ENCODE measurements at places on chromosomes 6 and 20. TPM values are rescaled to one million over a fixed set of nuclear protein-coding genes. Genes with fewer than 3 reads are reported as not detected.

DNA sequence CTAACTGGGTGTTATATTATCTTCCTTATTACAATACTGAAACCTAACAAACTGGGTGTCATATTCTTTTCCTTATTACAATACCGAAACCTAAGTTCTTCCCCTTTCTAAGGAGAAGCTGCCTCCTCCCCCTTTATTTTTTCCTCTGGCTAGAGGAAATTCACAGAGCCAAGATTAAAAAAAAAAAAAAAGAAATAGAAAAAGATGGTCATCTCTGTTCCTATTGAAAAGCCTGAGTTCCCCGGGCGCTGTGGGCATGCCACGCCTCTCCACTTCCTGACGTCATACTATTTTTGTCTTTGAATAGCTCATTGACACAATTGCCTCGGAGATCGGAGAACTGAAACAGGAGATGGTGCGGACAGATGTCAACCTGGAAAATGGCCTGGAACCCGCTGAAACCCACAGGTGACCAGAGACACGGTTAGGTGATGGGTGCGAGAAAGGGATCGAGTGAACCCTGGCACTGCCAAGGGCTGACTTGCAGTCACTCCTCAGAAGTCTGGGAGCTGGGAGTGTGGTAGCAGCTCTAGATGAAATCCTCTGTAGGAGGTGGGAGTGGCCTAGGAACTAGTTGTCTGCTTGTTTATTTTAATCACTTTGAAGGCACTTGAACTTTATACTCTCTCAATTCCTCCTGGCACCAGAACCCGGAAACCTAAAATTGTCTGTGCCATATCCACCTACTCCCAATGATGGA is 82.2 kb upstream of the NAA20 start:
- no peak for DNase-seq

DNA sequence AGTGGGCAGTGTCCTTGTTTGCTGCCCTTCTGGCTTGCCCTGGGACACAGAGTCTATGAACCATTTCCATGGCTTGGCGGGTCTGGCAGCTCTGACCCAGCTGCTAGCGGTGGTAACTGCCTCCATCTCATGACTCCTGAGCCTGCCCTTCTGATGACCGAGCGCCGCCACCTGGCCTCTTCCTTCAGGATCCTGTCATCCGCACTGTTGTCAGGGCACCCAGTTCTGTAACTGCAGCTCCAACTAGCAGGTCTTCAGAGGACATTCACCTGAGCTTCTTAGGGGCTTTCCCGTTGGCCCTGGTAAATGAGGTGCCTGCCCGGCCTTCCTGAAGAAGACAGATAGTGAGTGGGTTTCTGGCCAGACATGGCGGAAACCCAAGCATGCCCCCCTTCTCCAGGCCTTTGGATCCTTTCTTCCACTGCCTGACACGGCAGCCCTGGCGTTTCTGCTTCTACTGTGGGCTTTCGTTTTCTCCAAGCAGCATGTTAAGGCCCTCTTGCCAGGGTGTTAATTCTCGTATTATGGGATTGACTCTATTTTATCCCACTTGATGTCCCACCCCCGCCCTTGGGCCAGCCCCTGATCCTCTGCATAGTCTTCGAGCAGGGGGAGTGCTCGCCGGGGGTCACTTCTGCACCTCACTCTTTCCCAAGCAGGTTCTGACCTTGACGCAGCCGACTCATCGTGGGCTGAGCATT is 24.7 kb downstream of the PACSIN1 start:
- no peak for DNase-seq

DNA sequence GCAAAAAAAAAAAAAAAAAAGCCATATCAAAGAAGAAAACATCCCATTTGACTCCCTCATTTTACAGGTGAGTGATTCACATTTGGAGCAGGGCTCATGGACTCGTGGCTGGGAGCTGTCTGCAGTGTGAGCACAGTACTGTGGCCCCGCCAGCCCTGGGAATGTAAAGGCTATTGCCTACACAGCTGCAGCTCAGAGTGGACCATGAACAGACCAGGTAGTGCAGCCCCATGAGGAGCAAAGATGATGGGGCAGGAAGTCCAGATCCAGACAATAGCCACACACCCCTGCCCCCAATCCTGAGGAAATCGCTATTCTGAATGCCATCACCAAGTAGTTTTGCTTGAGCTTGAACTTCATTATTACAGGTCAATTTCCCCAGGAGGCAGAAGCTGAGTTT is 55.4 kb downstream of the LINC00237 start:
- no peak for DNase-seq

DNA sequence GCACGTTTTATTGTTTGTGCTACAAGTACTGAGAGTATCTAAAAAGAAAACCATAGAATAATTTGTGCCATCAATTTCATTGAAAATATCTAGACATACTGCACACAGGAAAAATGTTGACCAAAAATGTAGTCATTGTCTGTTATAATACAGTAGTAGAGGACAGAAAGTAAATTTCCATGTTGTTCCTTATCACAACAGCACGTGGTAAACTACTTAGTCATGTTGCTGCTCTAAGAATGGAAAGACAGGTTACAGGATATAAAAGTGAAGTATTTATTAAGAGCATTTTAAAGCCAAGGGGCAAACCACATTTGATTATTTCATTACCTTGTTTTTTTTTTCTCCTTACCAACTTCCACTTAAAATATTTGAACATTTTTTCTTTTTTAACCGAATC is 89.0 kb upstream of the CEP85L start:
- DNase-seq: no peak

GRCh38 chr6:67200626-67201403 is 1434.3 kb upstream of the ADGRB3 start:
- DNase-seq: no peak

GRCh38 chr20:24033151-24033550 is 44.6 kb upstream of the GGTLC1 start:
- DNase-seq: no peak

- DNase-seq: no peak
Measured at GRCh38 chr6:2230659-2231277, 14.6 kb downstream of the GMDS start.

GRCh38 chr6:35476004-35476403 is 7.8 kb downstream of the RPL10A start:
- DNase-seq: no peak

Gene KIF16B
- 4.8 TPM for total RNA-seq

- no peak for DNase-seq
Measured at GRCh38 chr20:13276945-13277541, 56.0 kb downstream of the ISM1 start.

DNA sequence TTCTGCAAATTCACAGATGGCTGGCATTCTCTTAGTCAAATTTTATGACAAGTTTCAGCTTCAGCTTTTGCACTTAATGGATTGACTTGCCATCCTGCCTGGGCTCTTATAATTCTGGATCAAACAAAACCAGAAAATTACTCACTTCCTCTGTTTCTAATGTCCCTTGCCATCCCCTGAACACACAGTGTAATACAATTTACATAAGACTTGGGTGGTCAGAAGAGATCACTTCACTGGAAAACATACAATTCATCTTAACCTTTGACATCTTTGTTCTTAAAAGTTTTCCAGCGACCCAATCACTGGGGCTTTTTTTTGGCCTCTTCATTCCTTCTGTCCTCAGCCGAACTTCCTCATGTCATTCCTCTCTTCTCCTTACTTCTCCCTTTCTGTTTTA is 199.0 kb downstream of the ARHGAP18 start:
- no peak for DNase-seq

Gene PRKN
- total RNA-seq: 0.05 TPM

DNA sequence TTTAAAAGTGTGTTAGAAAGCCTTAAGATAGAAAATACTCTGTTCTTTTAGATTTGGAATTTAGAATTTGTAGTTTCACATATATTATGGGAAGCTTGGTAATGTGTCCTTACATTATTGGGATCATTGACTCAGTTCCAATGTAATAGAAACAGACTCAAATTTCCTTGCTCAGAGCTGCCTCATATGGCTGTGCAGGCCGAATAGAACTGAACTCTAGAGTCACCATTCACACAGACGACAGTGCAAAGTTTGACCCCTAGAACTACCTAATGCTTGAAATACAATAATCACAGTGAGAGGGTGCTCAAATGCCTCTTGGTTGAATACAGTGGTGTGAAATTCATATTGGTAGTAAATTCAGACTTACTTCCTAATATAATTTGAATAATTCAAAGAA is 482.7 kb upstream of the CITED2 start:
- DNase-seq: no peak

GRCh38 chr6:12090714-12091113 is 78.6 kb downstream of the HIVEP1 start:
- no peak for DNase-seq

GRCh38 chr6:4814212-4814611 is 38.0 kb downstream of the CDYL start:
- DNase-seq: no peak

DNA sequence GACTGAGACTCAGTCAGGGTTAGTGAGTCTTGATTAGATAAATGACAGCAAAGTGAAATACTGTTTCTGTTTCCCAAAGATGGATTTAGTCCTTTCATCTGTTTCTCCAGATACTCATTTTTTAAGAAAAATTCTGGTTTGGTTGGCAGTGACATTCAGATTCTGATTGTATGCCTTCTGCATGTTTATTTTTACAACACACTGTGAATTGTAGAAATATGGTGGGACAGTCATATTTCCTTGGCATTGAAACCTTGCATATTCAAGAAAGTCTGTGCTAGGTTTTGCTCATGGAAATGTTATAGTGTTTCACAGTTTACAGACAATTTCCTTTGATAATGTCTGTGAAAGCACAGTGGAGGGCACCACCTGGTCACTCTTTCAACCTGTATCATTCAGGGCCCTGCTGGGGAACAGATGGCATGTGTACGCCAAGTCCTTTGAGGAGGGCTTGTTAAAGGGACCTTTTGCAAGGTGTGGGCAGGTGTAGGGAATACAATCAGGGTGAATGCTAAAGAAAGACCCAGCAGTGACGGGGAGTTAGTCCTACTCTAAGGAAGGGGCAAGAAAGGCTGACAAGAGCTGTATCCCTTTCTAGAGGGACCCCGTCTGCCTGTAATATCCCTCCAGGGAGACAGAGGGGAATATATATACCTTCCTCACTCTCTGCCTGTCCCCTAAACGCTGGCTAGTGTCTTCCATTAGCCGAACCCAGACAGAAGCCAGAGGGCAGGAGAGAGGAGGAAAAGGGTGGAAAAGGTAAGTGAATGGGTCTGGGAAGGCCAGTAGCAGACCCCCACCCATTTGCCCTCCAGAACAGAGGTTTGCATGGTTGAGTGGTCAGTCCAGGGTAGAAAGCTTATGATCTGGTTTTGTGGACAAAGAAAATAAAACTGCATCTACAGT is 10.2 kb downstream of the PLCB4 start:
- DNase-seq: no peak

GRCh38 chr6:29490055-29490454 is 2.3 kb upstream of the MAS1L start:
- no peak for DNase-seq

DNA sequence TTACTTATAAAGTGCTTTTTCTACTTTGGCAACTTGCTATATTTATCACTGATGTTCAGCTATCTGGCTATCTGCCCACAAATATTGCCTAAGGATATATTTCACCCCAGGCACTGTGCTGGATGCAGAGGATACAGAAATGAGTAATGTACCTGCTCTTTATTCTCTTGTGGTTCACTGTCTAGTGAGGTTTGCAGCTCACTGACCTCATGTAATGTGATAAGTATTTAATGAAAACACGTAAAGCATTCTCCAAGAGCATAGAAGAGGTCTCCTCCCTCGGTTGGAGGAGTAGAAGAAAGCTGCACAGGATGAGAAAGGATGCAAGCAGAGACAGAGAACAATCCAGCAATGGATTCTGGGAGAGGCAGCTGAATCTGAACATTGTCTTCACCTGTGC is 610.7 kb downstream of the CBLN4 start:
- DNase-seq: no peak

DNA sequence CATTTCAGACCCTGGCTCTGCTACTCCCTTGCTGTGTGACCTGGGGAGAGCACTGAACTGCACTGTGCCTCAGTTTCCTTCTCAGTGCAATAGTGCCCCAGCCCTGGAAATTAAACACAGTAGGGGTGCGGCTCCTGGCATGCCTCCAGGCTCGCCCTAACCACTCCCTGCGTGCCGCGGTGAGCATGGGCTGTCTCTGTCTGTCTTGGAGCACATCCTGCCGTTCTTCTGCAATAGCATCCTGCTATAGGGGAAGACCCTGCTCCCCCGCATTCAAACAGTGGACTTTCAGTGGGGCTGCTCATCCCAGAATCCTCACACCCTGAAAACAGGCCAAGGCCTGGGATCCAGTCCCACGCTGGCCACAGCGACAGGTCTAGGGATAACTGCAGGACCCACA is 129.5 kb downstream of the FOXC1 start:
- no peak for DNase-seq

Gene PAX1
- not detected for total RNA-seq

Gene KCNQ5
- 13.1 TPM for total RNA-seq

DNA sequence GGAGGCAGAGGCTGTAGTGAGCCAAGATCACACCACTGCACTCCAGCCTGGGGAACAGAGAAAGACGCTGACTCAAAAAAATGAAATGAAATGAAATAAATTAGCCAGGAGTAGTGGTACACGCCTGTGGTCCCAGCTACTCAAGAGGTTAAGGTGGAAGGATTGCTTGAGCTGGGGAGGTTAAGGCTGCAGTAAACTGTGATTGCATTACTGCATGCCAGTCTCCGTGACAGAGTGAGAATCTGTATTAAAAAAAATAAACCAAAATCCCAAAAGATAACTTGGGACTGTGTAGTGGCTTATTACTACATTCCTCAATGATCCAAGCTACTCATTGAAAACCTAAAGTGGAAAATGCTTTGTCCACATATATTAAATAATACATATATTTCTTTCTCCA is 87.0 kb downstream of the SGK1 start:
- no peak for DNase-seq

GRCh38 chr6:13383328-13384163 is 55.2 kb upstream of the TBC1D7 start:
- no peak for DNase-seq

Data from activated T-cell treated with anti-CD3 and anti-CD28 coated beads, Interleukin-2, amount 50 U/mL, for 4 hours (primary cell).